CD4-positive, alpha-beta T cell (primary cell): ENCODE measurements at places on chromosomes 1 and 21.

- DNase-seq, result no peak
Measured at GRCh38 chr1:87872692-87873091, 544.0 kb downstream of the LMO4 start.

DNA sequence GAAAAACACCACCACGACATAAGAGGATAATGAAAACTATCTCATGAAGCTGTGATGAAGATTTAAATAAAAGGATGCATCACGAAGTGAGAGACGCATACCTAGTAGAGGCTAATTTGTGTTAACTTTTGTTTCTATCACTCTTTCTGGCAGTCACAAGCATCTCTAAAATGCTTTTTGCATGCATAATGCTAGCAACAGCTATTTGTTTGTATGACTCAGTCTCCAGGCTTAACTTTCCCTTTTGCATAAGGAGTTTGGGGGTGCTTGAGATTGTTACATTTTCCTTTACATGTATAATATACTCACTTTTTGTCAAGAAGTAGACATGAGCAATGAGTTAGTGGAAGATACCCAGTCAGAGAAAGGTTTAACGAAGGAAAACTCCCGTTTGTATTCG is 385.4 kb downstream of the DISC1 start:
- no peak for DNase-seq

DNA sequence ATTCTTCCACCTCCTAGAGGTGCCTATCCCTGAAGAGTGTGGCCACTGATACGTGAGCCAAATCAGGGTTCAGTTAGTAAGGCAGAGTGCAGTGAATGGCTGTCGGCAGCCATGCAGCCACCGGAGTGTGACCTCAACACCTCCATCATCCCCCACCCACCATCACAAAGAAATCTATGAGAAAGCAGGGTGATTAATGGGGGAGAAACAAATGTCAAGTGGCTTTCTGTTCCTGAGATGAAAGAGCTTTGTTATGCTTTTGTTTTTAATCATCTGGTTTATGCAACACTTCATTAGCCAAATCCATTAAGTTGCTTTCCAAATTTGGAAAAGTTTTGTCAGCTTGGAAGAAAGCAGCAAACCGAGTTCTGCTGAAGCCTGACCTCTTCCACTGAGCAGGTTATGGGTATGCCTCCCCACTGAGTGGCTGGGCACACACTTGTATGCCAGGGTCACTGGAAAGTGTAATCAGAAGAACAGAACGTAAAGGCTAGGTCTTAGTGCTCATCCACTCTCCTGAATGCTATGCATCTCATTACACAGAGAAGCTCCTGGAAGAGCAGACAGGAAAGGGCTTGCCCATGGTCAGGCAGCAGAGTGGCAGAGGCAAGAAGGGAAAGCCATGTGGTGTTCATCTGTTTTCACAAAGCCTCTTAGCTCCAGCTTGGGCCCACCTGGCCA is 57.1 kb upstream of the ATP1B1 start:
- no peak for DNase-seq

GRCh38 chr21:25422610-25423608 is 184.4 kb downstream of the MRPL39 start:
- DNase-seq, result no peak

DNA sequence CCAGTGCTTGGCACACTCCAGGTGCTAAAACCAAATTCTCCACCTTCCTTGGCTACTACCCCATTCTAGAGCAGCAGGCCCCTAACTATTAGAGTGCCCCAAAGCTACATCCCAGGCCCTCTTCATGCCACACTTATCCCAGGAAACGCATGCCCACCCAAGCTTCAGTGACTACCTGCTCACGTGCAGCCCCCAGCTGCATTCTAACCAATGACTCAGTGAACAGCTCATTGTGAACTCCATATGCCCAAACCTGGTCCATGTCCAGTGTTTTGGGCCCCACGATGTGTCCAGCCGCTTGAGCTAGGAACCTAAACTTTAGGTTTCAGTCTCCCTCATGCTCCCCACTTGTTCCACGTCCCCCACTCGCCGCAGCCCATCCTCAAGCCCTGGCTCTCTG is 41.5 kb downstream of the NKAIN1 start:
- DNase-seq, result no peak

DNA sequence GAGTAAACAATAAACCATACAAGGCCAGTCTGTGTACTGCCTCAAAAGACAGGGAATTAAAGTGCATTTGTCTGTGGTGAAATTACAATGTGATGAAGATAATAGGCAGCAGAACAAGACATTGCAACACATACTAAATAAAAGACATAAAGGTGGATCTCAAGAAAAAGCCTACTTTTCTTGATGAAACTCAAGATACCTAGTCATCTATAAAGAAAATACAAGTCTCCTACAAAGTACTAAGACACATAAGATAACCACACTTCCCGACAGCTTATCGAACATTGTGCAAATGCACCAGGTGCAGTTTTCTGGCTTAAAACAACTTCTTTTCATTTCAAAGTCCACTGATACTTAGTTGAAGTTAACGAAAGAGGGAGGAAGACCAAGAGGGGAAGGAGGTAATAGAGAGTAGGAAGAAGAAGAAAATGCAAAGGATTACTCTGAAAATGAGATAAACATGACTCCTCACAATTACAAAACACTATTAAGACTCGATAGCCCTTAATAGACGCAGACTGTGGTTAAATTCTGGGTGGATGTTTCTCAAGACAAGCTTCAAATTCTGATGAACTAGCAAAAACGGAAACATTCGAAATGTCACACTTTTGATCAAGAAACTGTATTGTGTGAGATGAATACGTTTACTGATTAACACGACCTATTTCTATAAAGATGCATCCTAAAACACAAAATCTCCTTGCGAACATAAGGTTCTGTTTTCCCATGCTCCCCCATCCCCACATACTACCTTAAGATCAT is 2.0 kb downstream of the HNRNPR start:
- DNase-seq, result no peak

- DNase-seq, result no peak
Measured at GRCh38 chr1:10669570-10669969, 126.9 kb downstream of the CASZ1 start.

DNA sequence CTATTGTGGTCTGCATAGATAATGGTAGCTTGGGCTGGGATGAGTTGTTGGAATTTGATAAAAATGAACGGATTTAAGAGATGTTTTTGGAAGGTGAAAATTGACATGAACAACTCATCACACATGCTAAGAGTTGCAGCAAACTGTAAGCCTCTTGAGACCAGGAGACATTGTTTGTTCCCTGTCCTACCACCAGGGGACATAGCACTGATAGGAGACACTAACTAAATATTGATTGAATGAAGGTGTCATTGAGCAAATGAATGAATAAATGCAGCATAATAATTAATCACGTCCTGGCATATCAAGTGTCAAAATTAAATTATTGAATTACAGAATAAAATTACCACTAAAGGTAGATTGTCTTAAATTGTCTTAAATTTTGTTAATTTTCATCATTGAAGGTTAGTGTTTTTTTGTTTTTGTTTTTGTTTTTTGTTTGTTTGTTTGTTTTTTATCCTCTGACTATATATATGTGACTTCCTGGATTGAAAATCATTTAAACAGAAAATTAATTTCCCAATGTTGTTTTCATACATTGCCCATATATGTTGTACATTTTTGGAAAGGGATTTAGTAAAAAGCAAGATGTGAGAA is 285.3 kb upstream of the C1orf105 start:
- DNase-seq, result no peak

DNA sequence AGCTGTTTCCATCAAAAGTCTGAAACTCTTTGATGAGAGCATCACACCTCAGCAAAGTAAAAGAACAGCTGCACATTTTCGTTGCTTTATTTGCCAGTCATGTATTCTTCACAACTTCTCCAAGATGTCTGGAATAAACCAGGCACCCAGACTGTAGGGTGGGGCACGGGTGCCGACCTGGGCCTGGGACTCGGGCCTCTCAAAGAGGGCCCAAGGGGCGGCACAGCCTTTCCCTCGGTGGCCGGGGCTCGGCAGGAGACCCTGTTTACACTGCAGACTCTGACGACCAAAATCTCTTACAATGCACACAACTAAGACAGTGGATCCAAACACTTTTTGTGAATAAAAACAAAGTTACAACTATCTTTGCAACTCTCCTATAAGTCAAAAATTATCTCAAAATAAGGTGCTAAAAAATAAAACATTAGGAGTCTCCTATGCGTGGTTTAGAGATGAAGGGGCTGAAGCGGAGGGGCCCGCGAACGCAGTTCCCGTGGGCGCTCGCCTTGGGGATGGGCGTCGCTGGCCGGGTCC is 696 bp downstream of the LSS start:
- DNase-seq, result no peak

- no peak for DNase-seq
Measured at GRCh38 chr21:16811011-16811410, 701.8 kb upstream of the CXADR start.

- DNase-seq, result no peak
Measured at GRCh38 chr1:73674945-73675561, 522.9 kb downstream of the LRRIQ3 start.

DNA sequence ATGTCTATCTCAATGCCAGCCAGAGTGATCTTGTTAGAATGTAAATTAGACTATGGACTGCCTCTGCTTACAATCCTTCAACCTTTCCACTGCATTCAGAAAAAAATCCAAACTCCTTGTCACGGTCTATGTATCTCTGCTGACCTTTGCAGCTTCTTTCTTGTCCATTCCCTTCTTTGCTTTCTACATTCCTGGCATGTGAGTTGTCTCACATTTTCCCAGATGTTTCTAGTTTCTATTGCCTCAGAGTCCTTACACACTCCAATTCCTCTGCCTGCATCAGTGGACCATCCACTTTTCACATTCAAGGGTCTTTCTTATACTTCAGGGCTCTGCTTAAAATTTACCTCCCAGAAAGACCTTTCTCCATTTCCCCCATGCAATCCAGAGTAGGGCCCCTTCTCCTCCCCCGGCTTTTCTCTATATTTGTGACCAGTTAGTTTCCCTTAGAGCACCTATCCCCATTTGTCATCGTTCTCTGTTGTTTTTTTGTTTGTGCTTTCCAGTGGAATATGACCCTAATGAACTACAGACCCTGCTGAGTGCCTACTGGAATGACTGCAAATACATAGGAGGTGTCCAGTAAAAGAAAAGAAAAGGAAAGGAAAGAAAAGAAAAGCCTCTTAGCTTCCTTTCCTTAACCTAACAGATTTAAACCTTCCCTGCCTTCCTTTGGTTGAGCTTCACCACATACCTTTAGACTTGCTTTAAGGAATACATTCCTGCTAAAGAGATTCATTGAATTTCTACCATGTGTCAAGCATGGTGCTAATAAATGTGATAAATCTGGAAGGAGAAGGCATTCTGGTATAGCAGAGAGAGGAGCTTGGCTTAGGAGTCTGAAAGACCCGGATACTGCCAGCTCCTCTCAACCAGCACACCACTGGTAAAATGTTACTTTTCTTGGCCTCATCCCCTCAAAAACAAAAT is 102.0 kb downstream of the DIRAS3 start:
- no peak for DNase-seq

DNA sequence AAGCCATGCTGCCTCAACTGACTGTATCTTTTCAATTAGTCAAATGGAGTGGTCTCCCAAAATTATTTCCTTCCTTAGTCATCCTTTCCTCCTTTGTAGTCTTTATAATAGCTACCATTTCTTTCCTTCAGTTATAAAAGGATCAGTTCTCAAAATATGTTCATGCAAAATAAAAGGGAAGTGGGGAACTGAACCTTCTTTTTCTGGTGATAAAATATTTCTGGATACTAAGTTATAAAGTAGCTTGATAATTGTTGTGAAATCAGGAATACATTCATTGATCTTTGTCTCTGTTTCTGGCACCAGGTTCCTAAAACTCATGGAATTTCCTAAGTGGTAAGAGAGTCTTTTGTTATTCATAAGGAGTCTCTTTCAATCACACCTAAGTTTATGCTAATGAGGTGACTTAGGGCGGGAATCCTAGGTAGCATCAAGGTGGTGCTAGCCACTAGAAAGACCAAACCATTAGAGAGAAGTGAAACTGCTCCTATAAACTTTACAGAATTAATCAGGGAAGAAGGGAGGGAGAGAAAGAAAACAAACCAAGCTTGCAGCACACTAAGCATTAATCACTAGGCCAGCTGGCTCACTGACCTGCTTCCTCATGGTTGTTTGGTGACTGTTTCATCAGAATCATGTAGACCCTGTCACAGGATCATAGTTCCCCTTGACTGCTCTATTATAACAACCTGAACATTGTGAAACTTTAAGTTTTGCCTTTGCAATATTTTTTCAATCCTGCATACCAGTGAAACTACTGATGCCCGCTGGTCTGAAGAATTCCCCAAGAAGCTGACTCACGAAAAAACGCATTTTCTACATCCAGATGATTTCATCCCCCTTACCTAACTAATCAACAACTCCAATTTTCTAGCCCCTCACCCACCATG is 161.6 kb upstream of the PTBP2 start:
- DNase-seq, result no peak

DNA sequence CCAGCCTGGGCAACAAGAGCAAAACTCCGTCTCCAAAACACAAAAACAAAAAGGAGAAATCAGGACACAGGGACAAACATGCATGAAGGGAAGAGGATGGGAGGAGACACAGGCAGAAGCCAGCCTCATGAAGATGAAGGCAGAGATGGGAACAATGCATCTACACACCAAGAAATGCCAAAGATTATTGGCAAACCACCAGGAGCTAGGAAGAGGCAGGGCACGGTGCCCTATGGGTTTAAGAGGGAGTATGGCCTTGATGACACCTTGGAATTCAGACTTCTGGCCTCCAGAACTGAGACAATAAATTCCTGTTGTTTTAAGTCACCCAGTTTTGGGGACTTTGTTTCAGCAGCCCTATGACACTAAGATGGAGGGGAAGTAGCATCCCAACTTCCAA is 5.2 kb downstream of the TMPRSS3 start:
- DNase-seq, result no peak

DNA sequence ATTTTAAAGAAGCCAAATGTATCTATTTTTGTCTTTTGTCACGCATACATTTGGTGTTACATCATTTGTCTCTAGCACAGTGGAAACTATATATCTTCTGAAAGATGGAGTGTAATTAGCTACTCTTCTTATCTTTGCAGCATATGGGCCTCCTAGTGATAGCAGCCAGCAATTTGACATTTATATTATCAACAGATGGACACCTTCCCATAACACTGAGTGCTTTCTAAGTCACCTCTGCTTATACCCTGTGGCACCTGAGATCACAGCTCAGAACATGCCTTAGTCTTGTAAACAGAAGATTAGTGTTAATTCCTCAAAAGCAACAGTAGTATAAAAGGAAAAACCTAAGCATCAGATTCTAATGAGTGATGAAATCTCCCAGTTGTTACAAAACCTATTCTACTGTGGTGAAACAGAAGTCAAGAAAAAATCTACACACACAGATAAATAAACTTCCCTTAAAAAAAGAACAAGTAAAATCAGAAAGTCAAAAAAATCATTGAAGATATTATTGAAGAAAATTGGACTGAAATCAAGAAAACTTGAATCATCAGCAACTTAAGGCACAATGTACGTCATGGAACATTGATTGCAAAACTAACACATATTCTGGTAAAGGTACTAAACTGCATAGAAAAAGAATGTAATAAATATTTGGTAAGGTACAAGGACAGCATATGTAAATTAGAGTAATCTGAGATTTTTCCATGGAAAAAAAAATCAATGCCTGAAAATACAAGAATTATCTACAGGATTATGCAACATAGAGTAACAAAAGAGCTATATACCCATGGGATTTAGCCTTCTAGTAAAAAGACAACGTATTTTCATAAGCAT is 61.7 kb downstream of the KCNT2 start:
- DNase-seq, result no peak

- DNase-seq, result no peak
Measured at GRCh38 chr1:211928993-211929637, 98.6 kb upstream of the LPGAT1 start.
